ENCODE measurements at places on chromosomes 7 and 10.

- no peak for DNase-seq
Measured at GRCh38 chr10:2202401-2202800, 465.1 kb upstream of the ADARB2 start.

DNA sequence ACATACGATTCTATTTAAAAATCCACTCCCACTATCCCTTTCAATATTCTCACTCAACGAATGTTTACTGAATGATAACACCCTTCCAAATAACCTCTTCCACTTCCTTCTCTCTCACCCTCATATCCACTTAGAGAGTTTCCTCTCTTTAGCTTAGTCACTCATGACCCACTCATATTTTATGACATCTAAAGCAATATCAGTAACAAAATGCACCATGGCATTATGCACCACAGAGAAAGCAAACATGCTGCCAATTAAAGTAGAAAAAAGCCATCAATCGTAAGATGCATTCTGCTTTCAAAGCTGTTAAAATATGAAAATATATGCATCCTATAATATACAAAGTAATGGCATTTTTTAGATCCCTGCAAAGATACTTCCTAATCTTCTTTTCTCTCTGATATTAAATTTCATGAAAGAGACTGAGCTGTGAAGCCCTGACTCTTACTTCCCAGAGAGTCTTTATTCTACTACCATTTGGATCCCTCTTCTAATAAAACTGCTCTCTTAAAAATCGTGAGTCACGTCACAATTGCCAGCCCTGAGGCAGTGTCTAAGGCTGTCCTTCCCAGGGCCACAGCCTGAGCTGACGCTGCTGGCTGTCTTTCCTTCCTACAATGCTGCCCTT, 283.0 kb upstream of the KLF6 start:
- no peak for DNase-seq

- no peak for DNase-seq
Measured at GRCh38 chr10:13000431-13000830, 1.1 kb downstream of the CCDC3 start.

GRCh38 chr7:123624527-123625183, 23.0 kb downstream of the ASB15 start:
- DNase-seq, result peak; percentile 48

GRCh38 chr7:37999673-38000072, 79.2 kb downstream of the EPDR1 start:
- no peak for DNase-seq

Measured in effector memory CD8-positive, alpha-beta T cell (primary cell).